ENCODE measurements at places on chromosomes 6 and 20.
A peak's percentile ranks its signal among the peaks of the same experiment; 100 is the strongest.

- no peak for DNase-seq
Measured at GRCh38 chr6:45445364-45445748, 67.6 kb upstream of the SUPT3H start.

DNA sequence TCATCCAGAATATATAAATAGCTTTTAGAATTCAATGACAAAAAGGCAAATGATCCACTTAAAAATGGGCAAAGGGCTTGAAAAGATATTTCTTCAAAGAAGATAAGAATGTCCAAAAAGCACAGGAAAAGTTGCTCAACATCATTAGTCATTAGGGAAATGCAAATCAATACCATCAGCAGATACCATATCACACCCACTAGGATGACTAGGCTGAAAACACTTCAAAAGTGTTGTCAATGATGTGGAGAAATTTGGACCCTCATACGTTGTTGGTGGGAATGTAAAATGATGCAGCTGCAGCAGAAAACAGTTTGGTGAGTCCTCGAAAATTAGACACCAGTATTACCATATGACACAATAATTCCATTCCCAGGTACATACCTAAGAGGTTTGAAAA lies 303.6 kb upstream of the SLC35B3 start:
- no peak for DNase-seq

DNA sequence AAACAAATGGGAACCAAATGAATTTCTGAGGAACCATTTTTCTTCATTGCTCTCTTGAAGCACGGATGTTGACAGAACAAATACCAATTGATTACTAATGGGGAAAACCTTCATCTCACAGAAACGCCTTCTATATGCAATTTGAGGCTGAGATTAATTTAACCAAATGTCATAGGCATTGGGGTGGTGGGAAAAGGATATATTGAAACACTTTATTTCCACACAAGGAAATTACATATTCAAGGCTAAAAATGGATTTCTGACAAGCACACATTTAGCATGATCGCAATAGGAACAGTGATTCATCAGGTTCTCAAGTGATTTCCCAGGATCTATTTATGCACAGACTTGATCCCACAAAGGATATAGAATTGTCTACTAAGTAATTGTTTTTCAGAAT lies 88.9 kb downstream of the COL12A1 start:
- DNase-seq: no peak

- no peak for DNase-seq
Measured at GRCh38 chr6:37845026-37845911, 25.7 kb downstream of the ZFAND3 start.

DNA sequence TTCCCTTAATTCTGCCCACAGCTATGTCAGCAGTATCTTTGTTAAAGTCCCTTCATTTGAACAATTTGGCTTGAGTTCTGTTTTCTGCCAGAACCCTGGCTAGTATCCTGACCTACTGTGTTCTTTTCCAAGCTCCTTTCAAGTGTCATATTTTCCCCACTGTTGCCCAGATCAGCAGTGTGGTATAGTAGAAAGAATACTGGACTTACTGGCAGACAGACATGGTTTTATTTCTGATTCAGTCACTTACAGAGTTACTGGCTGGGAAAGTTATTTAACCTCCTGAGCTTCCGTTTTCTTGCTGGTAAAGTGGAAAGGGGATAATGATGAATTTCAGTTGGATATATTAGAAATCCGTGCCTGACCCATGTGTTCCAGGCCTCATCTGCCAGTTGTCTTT lies 39.8 kb upstream of the RAB23 start:
- no peak for DNase-seq

GRCh38 chr6:67870321-67870720 lies 764.8 kb upstream of the ADGRB3 start:
- no peak for DNase-seq

- no peak for DNase-seq
Measured at GRCh38 chr20:16537918-16538317, 35.3 kb downstream of the KIF16B start.

- no peak for DNase-seq
Measured at GRCh38 chr6:93848031-93848742, 428.8 kb upstream of the EPHA7 start.

- DNase-seq: no peak
Measured at GRCh38 chr6:100372326-100373091, 92.2 kb downstream of the SIM1 start.

GRCh38 chr6:104829183-104829958 lies 30.3 kb downstream of the HACE1 start:
- DNase-seq: no peak

- DNase-seq: no peak
Measured at GRCh38 chr20:31977080-31977479, 9.1 kb downstream of the XKR7 start.

GRCh38 chr6:47245745-47246371 lies 63.8 kb downstream of the TNFRSF21 start:
- DNase-seq: no peak

GRCh38 chr6:130324657-130325056 lies 41.2 kb upstream of the TMEM200A start:
- DNase-seq: no peak

DNA sequence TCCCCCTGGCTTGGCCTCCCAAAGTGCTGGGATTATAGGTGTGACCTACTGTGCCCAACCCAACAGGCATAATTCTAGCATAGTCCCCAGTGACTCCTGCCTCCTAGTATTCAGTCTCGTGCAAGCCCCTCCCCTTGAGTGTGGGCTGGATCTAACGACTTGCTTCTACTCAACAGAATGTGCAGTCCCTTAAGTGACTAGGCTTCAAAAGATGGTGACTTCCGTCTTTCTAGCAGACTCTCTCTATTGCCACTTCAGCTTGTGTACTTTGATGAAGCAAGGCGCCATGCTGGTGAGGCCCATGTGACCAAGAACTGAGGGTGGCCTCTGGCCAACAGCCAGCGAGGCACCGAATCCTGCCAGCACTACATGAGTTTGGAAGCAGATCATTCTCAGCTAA lies 109.6 kb upstream of the TRAF3IP2 start:
- no peak for DNase-seq

- DNase-seq: no peak
Measured at GRCh38 chr6:146886587-146887446, 288.0 kb downstream of the ADGB start.

DNA sequence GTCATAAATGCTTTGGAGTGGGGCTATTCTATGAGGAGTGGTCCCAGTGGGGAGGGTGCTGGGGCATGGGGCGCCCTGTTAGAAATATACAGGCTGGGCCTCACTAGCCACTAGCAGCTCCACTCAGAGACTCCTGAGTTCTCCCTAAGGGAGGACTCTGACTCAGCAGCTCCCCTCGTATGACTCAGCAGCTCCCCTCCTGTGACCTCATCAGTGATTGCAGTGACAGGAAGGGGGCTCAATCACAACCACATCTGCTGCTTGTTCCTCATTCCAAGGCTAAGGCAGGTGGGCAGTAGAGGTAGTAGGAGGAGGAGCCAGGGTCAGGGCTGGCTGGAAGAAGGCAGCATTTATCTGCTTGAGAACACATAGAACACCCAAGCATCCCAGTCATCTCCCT lies 73.7 kb downstream of the PRND start:
- DNase-seq: peak; percentile 36

DNA sequence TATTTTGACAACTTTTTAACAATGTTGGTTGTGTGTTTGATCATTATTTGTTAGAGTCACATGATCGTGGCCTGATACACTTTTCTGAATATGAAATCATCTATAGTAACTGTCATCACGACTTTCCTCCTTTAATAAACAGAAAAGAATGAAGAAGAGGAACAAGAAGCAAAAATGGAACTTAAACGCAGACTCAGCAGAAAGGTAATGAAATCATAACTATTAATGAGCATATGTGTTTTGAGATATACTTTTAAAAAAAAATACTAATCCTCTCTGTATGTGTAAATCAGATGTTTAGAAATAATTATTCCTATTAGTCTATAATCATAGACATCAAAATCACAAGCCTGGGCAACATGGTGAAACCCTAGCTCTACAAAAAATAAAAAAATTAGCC lies 60.1 kb upstream of the LTV1 start:
- no peak for DNase-seq

DNA sequence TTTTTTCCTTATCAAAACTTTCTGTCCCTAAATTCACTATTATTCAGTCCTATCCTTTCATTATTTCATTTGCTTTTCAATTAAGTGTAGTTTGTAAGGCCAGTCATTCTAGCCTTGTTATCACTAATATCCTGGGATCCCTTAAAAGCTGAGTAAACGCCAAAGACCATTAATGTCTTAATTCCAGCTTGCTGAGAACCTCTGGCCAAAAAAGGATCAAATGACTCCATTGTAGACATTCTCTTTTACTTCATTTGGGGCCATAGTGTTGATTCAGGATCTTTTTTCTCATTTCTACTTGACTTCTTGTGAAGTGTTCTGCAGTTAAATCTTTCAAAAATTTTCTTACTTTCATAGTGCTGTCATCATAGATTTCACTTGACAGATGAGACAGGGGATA lies 379.7 kb downstream of the LAMA2 start:
- no peak for DNase-seq

GRCh38 chr6:145247692-145248419 lies 487.5 kb downstream of the EPM2A start:
- DNase-seq: no peak

DNA sequence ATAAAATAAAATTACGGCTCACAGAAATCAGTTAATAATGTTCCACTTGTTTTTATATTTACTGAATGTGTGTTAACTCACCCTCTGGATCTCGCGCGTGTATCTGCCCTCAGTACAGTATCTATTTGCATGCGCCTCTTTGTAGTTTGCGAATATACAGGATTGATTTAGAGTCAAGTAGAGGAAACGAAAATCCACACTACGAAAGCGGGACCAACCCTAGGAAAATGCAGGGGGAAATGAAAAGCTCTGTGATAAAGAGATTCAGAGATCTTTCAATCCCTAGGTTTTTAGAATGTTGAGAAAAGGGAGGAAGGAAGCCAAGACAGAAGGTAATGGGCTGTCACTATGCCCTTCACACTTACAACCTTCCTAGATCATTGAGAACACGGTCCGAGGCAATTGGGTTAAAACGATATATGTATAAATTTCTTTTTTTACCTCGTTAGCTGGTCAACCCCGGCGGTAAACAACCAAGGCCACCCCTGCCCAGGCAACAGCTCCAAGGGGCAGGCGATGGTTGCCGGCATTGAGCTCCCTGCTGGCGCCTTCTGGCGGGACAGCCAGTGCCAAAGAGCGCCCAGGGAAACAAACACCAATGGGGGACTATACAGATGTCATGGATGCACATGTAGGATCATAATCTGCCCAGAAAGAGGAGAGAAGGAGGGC lies 792 bp upstream of the FUT9 start:
- DNase-seq: no peak

DNA sequence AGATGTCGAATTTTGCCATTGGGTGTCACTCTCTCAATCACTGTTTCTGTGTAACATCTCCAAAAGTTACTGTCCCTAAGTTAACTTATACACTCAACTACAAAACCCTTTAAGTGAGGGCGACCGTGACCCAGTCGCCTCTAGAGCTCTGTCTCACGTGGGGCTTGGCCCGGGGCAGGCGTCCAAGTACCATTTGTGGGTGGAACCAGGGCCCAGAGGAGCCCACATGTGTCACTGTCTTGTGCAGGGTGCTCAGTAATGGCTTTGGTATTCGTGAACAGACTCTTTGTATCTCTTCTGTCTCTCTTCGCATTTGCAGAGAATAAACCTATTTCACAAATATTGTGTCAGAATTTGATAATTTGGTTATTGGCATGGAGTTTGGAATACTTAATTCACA lies 109.9 kb upstream of the THBS2 start:
- DNase-seq: no peak

- no peak for DNase-seq
Measured at GRCh38 chr6:57024775-57025174, 21.7 kb upstream of the KIAA1586 start.

GRCh38 chr20:33067806-33068205 lies 11.6 kb upstream of the BPIFB4 start:
- no peak for DNase-seq

DNA sequence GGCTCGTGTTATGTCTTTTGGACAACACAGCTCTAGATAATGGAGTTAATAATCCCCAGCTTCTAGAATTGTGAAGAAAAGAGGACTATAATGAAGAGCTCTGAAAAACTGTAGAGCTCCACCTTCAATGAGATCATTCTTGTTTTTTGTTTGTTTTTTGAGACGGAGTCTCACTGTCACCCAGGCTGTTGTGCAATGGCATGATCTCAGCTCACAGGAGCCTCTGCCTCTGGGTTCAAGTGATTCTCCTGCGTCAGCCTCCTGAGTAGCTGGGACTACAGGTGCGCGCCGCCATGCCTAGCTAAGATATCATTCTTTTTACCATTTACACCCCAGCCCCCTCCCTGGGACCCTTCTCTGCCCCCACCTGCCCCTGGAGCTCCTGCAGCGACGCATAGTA lies 36.6 kb downstream of the ERGIC3 start:
- no peak for DNase-seq

DNA sequence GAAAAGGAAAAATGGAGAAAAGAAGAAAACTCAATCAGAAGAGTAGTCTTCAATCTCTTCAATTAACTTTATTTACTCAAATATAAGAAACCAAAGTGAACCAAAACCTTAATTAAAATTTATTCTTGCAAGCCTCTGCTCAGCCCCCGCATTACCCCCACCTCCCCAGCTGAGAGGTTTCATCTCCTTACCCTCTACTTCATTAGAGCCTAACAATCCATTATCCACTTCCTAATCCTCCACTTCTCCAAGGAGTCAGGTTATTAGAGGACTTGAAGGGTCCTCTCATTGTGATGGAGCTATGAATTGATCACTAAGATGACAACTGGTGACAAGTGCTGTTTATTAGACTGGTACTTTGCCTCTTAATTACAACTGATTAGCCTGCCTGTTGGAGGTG lies 956.5 kb downstream of the TFAP2A start:
- no peak for DNase-seq

GRCh38 chr6:142276256-142276655 lies 25.6 kb upstream of the ADGRG6 start:
- no peak for DNase-seq

GRCh38 chr6:3561725-3562124 lies 104.9 kb upstream of the SLC22A23 start:
- no peak for DNase-seq

- DNase-seq: no peak
Measured at GRCh38 chr6:156268849-156269248, 508.3 kb upstream of the ARID1B start.

- DNase-seq: no peak
Measured at GRCh38 chr20:20894753-20895152, 182.3 kb upstream of the RALGAPA2 start.

- DNase-seq: no peak
Measured at GRCh38 chr6:126086560-126086959, 100.2 kb downstream of the TRMT11 start.
